NCI-H2107 (cell line): ENCODE measurements at places on chromosomes 3 and 15.

DNA sequence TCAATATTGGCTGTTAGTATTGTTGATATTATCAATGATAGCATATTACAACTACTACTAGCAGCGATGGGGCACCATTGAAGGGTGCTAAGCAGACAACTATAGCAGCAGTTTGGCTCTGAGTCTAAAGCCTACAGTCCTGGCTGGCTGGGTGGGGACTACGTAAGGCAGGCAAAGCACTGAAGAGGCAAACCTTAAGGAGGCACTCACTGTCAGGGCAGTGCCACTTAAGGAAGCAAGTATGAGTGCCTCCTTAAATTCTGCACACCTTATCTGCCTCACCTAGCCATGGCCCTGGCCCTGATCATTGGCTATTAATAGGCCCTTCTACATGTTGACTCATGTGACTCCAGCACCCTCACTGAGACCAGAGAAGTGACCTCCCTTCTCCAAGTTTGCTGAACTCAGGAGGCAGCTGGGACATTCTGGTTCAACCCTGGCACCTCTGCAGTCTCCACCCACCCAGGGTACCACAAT lies 20.6 kb downstream of the CDCP1 start:
- DNase-seq, result no peak

DNA sequence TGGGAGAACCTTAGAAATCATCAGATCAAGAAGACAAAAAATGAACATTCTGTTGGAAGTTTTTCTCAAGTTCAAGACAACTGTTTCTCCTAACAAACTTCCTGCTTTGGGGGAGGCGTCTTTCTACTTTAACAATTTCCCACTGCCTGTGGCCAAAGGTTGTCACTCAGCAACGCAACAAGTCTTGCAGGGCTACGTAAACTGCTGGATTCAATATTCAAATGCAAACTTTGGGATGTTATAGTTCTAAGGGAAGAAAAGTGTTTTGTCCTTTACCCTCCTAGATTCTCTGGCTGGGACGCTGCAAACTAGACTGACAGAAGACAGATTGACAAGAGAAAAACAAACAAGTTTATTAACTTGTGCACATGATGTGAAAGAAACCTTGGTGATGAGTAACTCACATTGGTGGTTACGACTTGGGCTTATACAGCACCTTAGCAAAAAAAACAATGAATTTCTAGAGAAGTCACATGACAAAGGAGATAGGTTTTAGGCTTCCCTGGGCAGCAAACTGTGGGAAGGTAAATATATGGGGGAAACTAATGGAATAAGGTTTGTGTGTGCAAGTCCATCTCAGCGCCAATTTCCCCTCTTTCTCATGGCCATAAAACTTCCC lies 34.0 kb upstream of the ARPIN start:
- DNase-seq, result no peak

DNA sequence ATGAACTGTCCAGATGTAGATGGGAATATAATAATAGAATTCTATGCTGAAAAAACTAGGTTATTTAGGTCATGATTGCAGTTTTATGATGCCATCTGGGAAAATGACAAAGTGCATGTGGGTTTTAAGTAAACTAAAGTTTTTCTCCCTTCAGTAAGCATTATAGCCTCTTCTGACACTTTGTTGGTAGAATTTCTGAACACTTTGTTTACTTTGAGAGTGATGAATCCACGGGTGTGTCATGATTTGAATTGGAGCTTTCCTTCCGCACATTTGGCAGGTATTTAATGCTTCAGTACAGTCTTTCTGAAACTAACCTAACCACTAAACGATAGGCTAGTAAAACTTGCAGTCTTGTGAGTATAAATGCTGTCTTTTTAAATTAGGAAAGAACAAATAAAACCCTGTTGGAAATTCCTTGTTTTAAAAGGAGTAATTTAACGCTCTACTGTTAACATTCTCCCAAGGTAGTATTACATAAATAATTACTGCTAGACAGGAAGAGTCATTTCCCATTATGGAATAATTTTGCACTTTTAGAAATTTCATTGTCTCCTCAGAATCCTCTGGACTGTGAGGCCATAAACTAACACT lies 7.0 kb downstream of the FILIP1L start:
- no peak for DNase-seq

DNA sequence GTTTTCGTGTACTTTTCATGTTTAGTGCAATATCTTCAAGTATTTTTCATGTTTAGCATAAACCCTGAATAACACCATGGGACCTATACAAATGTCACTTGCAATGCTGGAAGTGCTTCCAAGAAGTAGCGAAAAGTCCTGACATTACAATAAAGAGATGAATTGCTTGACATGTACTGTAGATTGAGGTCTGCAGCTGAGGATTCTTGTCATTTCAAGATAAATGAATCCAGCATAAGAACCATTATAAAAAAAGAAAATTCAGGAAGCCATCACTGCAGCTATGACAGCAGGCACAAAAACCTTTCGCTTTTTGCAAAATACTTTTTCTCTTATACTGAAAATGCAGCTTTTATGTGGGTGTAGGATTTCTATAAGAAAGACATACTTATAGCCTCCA lies 37.4 kb downstream of the IFT57 start:
- DNase-seq, result no peak

DNA sequence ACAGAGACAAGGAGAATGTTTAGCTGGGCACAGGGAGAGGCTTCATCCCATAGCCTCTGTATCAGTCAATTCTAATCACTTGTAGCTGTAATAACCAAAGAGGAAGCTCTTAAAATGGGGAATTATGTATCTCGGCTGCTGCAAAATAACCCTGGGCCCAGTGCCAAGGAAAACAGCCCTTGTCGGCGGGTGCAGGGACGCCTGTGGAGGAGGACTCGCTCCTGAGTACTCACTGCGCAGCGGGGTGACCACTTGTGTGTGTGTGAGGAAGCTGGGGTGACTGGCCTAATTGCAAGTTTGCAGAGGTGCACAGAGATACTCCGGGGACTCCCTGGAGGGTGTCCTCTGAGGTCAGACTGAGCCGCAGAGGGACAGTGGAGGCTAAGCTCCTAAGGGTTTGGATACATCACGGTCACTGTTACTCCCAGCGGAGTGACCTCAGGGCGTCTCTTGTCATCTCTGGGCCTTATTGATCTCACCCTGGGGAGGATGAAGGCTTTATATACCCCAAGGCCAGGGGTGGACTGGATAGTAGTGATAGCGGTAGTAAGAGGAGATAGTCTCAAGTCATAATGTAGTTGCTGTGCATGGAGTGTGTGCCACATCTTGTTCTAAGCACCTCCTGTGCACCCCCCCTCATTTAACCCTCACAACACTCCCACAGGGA lies 37.2 kb downstream of the SLC6A6 start:
- peak; percentile 51 for DNase-seq

DNA sequence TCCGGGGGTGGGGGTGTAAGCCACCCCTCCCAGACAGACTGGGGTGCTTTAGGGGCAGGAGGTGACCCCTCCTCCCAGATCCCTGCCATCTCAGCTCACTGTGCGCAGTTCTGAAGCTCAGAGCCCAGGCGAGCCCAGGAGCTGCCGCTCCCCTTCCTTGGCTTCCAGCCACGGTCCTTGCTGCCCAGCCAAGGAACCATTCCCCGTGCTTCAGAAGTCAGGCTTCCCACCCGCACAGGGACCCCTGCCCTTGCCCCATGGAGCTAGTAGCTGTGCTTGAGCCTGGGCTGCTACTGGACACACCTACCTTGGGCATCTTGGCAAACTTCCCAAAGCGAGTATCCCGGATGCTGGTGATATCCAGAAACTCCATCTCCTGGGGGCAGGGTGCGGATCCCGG lies 4.8 kb downstream of the PLCB2 start:
- no peak for DNase-seq

GRCh38 chr3:9130345-9131305 lies 118.8 kb downstream of the SRGAP3 start:
- no peak for DNase-seq

- peak; percentile 26 for DNase-seq
These were observed 25.0 kb upstream of the BCL6 start for GRCh38 chr3:187770224-187770623.

GRCh38 chr15:77225646-77226045 lies 154.7 kb upstream of the TSPAN3 start:
- no peak for DNase-seq

- no peak for DNase-seq
These were observed 90.9 kb upstream of the ASB14 start for GRCh38 chr3:57383406-57383805.
